CD4-positive, alpha-beta T cell treated with Interleukin-6 at 100 ng/mL for 8 hours (primary cell): ENCODE measurements at places on chromosomes 2 and 18.

GRCh38 chr2:118830118-118830517, 17.3 kb downstream of the EN1 start:
- DNase-seq, result no peak

GRCh38 chr2:164150604-164151003, 414.8 kb upstream of the FIGN start:
- DNase-seq, result no peak

DNA sequence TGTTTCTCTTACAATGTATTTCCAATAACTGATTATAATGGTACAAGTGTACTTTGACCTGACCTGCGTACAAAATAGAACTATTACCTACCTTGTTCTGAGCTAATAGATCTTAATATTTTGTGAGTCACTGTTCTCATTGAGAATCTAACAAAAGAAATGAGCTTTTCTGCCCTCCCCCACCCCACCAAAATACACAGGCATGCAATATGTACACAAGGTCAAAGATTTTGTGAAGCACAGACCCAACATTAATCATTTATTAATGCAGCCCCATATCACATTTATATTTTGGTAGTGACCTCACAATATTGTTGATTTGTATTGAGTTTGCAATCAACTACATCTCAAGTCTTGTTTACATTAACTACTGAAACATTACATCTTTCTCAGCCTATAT, 86.5 kb downstream of the CDH20 start:
- no peak for DNase-seq

GRCh38 chr2:154556607-154557006, 141.9 kb upstream of the KCNJ3 start:
- no peak for DNase-seq

- no peak for DNase-seq
Observed at GRCh38 chr2:120765678-120766469, 30.2 kb downstream of the GLI2 start.

DNA sequence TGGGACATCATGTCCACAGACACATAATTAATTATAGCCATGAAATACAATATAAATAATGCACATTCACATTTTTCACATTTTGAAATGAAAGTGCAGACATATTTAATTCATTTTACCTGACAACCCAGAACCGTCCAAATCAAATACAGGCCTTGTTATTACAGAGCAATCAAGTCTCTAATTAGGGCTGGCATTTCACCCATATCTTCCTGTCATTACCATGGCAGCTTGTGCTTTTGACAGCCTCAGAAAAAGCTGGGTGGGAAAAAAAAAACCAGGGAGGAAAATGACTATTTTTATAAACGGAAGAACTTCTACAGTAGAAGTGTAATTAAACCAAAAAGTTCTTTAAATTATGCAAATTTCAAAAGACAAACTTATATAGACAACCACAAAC, 436.4 kb downstream of the FBXO15 start:
- no peak for DNase-seq

DNA sequence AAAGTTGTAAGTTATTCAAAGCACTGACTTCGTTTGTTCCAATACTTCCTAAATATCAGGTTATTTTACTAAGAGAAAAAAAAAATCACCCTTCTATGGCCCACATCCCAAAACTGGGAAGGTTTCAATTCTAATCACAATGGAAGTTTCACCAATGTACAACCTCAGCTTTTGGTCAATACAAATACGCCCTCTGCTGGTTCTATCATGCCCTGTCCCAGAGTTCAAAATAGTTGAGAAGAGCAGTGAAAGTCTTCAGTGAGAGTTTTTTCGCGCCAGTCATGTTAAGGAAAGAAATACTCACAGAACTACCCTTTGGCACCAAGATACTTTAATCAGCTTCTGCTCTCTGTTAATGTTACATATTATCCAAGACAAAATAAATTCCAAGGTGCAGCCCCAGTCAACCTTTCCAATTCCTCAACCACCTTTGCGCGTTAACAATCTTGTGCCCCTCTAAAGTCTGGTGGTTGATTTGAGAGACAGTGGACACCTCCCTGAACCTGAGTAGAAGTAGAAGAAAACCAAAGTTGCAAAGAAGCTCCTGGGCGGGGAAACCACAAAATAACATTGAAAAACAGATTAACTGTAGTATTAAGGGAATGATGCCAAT, 59.9 kb downstream of the SUMO1 start:
- DNase-seq, result peak; percentile 42

DNA sequence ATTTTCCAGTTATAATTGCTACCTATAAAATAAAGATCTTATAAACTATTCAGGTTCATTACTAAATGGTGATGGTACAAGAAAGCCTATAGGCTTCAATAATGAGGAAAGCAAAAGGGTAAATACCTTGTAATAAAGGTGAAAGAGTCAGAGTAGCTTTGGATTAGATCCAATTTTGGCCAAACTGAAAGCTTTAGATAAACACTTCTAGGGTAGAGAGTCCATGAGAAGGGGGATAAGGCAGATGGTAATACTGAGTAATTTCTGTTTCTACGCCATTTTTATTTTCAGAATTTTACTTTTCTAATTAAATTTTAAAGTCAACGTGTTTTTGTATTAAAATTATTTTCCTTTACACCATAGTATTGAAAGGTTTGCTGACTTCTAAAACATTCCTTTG, 9.4 kb downstream of the CASP8 start:
- DNase-seq, result no peak

- DNase-seq, result no peak
Observed at GRCh38 chr2:121263996-121264715, 20.8 kb downstream of the TFCP2L1 start.

- no peak for DNase-seq
Observed at GRCh38 chr18:37574113-37574512, 8.5 kb upstream of the CELF4 start.

DNA sequence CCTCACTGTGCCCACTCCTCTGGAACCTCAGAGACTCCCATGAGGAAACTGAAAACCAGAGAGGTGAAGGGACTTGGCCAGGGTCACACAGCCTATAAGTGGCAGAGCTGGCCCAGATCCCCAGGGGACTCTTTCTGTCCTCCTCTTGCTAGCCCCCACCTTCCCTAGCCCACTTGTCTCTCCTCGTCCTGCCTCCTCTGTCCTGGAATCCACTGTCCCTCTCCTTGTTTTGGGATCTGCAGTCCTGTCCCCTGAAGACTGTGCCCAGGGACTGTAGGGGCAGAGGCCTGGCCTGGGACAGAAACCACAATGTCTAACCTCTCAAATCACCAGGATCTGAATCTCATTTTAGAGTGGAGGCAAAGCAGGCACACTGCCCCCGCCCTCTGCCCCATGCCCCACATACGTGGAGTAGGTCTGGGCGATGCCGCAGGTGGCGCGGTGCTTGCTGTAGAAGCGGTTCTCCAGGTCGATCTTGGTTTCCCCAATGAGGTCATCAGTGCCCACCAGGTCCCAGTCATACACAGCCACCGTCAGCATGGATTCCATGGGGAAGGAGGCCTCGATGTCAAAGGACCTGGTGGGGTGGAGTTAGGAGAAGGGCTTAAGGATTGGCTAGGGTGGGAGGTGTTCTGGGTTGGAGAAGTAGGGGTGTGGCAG, 12.5 kb downstream of the OTOF start:
- DNase-seq, result no peak

DNA sequence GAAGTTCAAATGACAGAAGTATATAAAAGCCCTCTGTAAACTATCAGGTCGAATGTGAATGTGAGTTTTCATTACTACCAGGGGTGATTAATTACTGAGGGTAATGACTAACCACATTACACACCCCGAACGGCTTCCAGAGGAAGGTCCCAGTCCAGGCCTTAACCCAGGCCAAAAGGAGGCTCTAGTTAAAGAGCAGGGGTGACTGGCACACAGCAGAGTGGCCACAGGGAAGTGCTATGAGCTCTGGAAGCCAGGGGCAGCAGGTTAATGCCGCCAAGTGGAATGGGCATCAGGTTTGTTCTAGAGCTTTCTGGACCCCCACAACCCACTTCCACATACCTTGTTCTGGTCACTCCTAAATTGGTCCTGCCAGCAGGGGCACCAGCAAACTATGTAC, 87.7 kb downstream of the BCL11A start:
- DNase-seq, result no peak

DNA sequence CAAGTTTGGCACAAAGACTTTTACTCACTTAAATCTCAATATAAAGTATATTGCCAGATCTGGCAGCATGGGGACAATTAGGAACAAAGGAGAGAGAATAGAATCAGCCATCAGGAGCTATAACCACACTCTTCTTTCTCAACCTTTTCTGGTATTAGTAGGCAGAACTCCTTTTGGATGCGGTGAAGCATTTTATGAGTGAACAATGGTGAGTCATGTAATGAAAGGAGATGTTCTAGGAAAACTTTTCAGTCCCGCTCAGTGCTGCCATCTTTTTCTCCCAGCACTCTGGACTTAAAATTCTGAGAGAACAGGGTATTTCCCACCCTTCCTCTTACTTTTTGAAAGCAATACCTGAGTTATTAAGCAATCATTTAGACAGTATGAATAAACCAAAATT, 32.2 kb downstream of the PLEKHA3 start:
- DNase-seq, result no peak

DNA sequence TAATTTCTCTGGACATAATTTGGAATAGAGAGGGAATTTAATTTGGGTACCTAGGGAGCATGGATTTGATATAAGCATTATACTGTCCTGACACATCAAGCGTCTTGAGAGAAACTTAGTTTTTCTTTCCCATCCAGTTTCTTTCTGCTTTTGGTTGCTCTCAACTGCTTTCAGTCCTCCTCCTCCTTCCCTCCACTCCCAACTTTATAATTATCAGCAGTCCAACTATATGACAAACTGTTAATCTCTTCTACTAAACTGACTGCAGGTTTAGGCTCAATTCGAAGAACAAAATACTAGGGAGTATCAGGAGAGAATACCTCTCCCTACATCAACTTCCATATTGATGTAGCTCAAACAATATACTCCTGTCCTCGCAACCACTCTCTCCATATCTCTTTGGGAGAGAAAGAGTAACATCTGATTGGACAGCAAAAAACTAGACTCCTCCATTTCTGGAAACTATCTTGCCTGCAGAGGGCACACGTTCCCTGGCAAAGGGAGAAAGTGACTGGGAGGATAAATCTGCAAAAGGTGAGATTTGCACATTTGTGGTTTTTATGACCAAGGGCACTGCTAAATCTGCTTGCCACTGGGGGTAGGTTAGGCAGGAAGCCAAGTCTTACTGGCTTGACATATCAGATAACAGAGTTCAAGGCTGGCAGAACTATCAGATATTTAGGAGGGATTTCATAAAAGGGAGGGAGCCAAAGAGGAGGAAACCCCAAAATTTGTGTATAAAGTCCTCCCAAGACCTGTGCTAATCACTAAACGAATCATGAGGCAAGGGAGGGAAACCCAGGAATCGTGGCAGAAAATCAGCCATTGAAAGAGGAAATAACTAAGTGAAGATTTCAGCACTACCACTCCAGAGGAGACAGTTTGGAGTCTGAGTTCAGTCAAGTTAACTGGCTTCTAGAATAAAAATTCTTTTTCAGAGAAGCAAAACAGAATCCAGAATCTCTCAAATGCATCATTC, 40.0 kb downstream of the ICA1L start:
- peak; percentile 36 for DNase-seq

DNA sequence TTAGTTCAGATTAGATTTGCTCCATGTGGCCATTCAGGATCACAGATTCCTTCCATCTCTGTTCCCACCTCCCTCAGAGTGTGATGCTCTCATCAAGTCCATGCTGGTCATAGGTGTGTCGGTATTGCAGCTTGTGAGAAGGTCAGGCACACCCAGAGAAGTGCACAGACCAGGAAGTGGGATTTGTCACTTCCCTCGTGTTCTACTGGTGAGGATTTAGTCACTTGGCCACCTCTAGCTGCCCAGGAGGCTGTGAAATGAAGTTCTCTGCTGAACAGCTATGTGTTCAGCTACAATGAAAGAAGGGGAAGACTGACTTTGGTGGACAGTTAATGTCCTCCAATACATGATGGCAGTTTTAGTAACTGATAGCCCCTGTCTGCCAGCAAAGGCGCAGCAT, 3.5 kb upstream of the LANCL1 start:
- no peak for DNase-seq

- no peak for DNase-seq
Observed at GRCh38 chr2:215900843-215901242, 112.5 kb downstream of the MREG start.

- no peak for DNase-seq
Observed at GRCh38 chr2:142218471-142218870, 87.7 kb upstream of the LRP1B start.

DNA sequence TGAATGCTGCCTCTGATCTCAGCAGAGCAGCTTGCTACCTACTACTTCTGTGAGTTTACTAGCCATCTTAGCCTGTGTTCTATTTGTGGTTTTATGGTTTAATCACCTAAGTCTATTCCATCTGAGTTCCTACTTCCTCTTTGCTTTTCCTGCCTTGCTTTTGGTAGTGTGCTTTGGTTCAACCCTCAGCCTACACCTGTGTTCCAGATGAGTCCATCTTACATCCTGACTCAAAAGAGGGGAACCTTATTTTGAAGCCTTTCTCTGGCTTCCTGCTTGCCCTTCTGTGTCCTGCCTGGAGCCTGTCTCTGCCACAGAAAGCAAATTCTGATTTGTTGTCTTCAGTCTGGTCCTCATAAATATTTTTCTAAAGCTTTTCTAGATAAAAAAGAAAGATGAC, 530.3 kb upstream of the MEX3C start:
- no peak for DNase-seq

GRCh38 chr2:110777531-110778311, 45.3 kb downstream of the ACOXL start:
- no peak for DNase-seq

- peak; percentile 28 for DNase-seq
Observed at GRCh38 chr2:240997856-240998705, at the start of gene SNED1. Gene SNED1 (plus strand): TSS chr2:240998618. CDS start chr2:240998838, 220 bp downstream.

DNA sequence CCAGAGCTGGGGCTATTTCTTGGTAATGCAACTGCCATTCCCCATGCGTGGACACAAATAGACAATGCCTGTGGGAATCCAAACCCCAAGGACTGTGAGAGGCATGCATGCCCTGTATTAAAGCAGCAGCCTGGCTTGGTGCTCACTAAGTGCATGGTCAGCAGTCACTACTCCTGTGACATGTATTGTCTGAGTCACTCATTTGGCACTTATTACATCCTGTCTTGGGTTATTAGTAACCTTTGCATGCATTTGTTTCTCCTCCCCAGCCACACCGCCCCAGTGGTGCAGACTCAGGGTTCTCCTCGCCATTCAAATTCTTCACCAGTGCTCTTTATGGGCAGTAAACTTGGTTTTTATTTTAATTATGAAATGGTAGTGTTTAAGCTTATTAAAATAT, 30.2 kb downstream of the PRKCE start:
- DNase-seq, result no peak

DNA sequence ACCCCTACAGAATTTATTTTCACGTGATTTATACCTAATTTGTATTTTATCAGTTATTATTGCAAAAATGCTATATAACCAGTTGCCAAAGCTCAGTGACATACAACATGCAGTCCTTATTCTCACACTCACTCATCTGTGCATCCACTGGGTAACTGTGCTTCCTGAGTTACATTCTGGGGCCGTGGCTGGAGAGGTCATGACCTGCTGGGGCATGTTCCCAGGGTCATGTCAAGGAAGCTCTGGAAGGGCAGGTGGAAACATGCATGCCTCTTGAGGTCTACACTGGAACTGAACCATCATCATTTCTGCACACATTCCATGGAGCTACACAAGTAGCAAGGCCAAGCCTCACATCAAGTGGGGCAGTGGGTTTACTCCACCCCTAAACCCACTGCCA, 715.5 kb downstream of the CNTNAP5 start:
- no peak for DNase-seq

GRCh38 chr2:40281021-40281940, 170.6 kb downstream of the SLC8A1 start:
- DNase-seq, result no peak

GRCh38 chr2:29397713-29398112, 282.5 kb downstream of the CLIP4 start:
- no peak for DNase-seq
